ENCODE measurements at places on chromosomes 3 and 15.

- DNase-seq: no peak
Observed at GRCh38 chr3:131530388-131530787, 27.6 kb upstream of the MRPL3 start.

DNA sequence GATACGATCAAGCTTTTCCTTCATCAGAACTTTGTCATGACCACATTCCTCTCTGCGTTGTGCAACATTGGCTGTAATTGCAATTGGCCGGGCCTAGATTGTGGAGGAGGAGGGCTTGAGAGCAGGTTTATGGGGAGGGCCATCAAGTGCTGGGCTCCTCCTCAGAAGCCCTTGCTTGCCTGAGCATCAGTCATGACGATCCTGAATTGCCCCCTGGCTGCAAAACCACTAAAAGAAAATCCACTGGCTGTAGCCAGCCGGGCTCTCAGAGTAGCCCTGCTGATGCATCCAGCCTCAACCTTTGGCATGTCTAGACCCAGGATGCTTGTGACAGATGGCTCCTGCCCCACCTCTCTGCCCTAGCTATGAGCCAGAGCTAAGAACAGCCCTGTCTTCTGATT is 13.4 kb upstream of the TRH start:
- no peak for DNase-seq

GRCh38 chr15:64530918-64531317 is 70.5 kb downstream of the ZNF609 start:
- DNase-seq: no peak

- DNase-seq: no peak
Observed at GRCh38 chr15:66007663-66008262, 138.5 kb downstream of the RAB11A start.

GRCh38 chr15:70882361-70882760 is 9.9 kb downstream of the THAP10 start:
- DNase-seq: no peak

GRCh38 chr3:169662132-169662842 is 1.2 kb downstream of the MECOM start:
- no peak for DNase-seq

- no peak for DNase-seq
Observed at GRCh38 chr15:57377478-57377847, 1.2 kb downstream of the CGNL1 start.

- DNase-seq: no peak
Observed at GRCh38 chr15:96417760-96418130, 87.2 kb downstream of the NR2F2 start.

GRCh38 chr3:13011573-13012220 is 61.5 kb downstream of the IQSEC1 start:
- peak; percentile 65 for DNase-seq

DNA sequence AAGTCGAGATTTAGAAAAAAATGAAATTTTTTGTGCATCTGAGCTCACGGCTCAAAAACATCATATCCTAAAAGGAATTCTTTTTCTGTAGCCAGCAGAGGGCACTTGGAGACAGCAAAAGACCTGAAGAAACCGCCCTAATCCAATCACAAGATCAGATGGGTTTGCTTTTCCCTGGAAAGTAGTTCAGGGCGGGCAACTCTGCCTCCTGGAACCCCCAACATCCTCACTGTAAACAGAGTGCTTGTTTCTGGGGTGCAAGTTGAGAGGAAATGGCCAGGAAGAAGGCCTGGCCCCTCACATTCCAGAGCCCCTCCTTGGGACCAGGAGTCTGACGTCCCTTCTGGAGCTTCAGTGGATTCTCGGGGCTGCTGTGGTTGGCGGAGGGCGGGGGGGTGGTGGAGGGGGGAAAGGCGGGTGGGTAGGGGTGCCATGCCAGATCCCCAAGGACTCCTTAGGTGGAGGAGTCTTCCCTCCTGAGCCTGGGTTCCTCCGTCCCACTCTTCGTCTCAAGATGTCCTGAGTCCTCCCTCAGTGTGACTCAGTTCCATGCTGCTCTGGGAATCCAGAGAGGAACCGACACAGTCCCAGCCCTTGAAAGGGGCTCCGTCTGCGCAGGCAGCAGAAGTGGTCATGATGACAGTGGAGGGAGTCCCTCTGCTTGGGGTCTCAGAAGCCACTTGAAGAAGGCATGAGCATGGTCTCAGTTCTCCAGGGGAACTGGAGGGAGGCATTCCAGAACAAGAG is 35.9 kb downstream of the CCK start:
- no peak for DNase-seq

GRCh38 chr3:34111361-34111760 is 312.9 kb downstream of the PDCD6IP start:
- no peak for DNase-seq

GRCh38 chr3:144036498-144036897 is 64.9 kb downstream of the DIPK2A start:
- no peak for DNase-seq

DNA sequence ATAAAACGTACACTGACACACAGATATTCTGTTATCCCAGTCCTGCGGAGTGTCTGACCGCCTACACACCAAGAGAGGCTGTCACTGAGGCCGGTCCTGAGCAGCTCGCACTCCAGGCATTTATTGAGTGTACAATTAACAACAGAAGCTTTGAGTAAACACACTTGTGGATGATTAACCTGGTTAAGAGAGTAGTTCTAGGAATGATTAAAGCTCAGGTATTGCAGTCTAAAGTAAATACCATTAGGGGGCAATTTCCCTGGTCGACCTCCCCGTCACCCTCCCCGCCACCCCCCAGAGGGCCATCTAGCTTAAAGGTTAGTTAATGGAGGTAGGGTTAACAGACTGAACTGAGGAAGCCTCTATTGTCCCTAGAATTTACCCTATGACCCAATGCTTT is 1278.5 kb downstream of the NSUN3 start:
- DNase-seq: no peak

- DNase-seq: no peak
Observed at GRCh38 chr15:69185706-69186105, 25.3 kb downstream of the GLCE start.

GRCh38 chr3:10950476-10951294 is 41.9 kb upstream of the SLC6A1 start:
- no peak for DNase-seq

DNA sequence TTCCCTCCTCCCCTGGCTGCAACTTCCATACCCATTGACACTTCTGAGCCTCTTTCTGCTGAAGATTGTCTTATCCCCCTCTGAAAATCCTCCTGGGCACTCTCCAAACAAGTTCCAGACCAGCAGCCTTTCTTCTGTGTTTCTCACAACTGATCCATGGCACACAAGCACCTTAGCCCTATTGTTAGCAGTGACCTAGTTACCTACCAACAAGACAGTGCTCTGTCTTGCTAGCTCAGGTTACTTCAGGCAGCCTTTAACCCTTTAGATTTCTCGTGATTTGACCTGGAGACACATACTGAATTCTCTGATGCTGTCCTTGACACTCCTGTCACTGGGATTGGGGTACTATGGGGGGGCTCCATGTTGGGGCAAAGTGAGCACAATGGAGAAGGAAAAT is 82.1 kb downstream of the GTF2E1 start:
- no peak for DNase-seq

- no peak for DNase-seq
Observed at GRCh38 chr15:94033014-94033682, 198.2 kb upstream of the MCTP2 start.

- no peak for DNase-seq
Observed at GRCh38 chr3:184908859-184909258, 96.9 kb downstream of the VPS8 start.

GRCh38 chr15:66593219-66593780 is 27.5 kb upstream of the LCTL start:
- DNase-seq: no peak

- no peak for DNase-seq
Observed at GRCh38 chr3:56291953-56292352, 176.3 kb downstream of the ERC2 start.

GRCh38 chr15:57867970-57868798 is 161.7 kb downstream of the POLR2M start:
- no peak for DNase-seq

GRCh38 chr15:58369261-58369701 is 62.5 kb upstream of the LIPC start:
- peak; percentile 66 for DNase-seq

DNA sequence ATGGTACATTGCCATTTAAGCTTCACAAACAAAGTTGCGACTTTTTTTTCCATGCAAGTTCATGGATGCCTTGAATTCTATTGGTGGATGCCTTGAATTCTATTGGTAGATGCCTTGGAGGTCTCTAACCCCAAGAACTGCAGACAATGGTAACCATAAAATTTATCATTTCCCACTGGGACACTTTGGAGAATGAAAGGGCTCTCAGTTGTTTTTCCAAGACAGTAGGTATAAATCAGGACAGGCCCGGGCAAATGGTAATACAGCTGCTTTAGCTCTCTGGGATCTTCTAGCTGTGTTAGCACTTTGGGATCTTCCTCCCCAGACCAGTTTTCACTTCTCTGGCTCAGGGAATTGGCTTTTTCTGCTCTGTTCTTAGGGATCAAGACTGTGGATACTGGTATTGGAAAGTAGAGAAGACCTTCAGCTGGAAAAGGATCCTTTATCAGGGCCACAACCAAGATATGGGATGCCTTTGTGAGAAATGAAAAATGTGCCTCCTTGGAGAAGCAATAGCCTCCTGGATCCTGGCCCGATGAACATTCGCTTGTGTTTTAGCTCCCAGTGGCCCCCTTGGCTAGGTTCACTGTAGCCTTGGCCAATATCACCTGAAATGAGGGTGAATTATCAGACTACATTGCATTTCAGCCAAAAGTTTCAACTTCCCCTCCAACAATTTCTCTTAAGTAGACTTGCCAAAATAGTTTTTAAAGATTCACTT is 8.3 kb downstream of the LRRC3B start:
- DNase-seq: no peak

GRCh38 chr3:159711560-159712333 is 276.9 kb upstream of the IL12A start:
- DNase-seq: no peak

GRCh38 chr3:51777985-51778384 is 1.1 kb downstream of the IQCF6 start:
- DNase-seq: no peak

DNA sequence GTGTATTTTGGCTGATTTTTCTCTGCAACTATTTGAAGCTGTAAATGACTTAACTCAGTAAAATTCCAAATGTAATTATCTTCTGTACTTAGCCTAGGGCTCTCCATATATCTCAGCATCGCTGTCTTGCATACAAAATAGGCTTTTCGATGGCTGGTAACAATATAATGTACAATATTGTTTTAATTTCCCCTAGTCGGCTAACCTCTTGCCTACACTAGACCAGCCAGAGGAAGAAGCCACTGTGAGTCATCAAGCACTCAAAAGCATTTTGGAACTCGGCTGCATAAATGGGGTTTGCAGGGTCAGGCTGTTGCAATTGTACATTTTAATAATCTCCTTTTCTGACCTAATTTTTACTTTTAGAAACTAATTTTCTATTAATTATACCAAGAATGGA is 583.8 kb downstream of the FOXP1 start:
- no peak for DNase-seq

DNA sequence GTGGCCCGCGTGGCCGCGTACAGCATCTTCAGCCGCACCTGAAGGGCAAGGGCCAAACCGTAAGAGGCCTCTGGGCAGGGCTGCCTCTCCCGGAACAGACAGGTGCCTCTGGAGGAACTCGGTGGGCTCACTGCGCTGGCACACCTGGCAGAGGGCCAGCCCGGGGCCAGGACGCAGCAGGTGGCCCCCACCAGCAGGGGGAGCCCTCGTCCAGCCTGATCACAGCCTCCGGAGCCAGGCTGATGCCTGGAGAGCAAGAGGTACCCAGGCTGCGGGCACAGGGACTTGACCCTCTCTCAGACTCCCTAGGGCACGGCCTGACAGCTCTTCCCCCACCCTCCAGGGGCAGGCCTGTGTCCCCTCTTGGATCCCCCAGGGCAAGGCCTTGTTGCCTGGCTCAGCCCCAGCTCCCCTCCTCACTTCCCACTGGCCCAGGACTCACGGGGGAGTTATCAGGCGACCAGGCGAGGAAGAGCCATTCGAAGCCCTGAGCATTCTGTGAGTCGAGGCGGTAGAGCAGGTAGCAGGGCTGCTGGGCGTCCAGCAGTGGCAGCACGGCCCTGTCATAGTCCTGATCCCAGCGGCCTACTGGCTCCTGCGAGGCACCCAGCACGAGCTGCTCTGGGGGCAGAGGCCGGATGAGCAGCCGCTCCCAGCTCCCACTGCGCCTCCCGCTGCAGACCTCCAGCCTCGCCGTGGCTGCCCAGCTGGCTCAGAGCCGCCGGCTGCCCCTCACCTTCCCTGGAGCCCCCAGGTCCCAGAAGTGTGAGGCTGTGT is 6.2 kb upstream of the TLR9 start:
- DNase-seq: peak; percentile 65

DNA sequence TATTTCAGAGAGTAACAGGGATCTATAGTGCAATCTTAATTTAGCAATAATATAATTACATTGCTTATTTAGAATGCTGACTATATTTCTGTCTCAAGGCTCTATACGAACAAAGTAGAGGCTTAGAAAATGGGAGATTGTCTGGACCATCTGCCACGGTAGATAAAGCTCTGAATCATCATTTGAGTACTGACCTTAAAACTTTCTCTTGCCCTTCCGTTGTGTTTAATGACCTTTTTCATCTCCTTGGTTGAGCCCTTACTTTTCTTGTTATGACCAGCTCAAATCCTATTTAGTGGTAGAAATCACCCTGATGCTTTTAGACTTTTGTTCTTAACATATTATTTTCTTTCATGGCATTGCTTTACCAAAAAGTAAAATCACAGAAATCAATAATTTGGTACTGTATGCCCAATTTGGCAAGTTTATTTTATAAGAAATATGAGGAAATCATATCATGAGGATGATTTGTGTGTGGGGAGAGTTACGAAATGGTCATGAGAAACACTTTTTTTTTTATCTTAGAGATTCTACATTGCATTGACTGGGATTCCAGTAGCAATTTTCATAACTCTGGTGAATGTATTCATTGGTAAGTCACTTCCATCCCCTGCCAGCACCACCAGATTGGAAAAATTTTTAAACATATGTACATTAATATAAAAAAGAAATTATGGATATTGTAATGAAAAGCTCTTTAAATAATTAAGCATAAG is 11.0 kb downstream of the NDUFB5 start:
- no peak for DNase-seq

- no peak for DNase-seq
Observed at GRCh38 chr3:61616586-61616985, 55.2 kb downstream of the PTPRG start.

GRCh38 chr3:32872487-32873382 is 54.9 kb downstream of the TRIM71 start:
- no peak for DNase-seq

GRCh38 chr3:191388823-191389222 is 58.5 kb upstream of the UTS2B start:
- DNase-seq: no peak

GRCh38 chr3:32556332-32556731 is 14.3 kb downstream of the DYNC1LI1 start:
- DNase-seq: no peak
